Renal cortex interstitium (tissue), 15 donors: ENCODE measurements at places on chromosomes 16 and 17. TPM values are rescaled to one million over a fixed set of nuclear protein-coding genes. Genes with fewer than 3 reads are reported as not detected.

GRCh38 chr16:29306943-29307597 lies 99.4 kb downstream of the NPIPB11 start:
- no peak for DNase-seq

- no peak for DNase-seq
Observed at GRCh38 chr17:17959520-17960361, 12.5 kb downstream of the TOM1L2 start.

Gene NAGS
- 2.7 TPM for polyA plus RNA-seq

DNA sequence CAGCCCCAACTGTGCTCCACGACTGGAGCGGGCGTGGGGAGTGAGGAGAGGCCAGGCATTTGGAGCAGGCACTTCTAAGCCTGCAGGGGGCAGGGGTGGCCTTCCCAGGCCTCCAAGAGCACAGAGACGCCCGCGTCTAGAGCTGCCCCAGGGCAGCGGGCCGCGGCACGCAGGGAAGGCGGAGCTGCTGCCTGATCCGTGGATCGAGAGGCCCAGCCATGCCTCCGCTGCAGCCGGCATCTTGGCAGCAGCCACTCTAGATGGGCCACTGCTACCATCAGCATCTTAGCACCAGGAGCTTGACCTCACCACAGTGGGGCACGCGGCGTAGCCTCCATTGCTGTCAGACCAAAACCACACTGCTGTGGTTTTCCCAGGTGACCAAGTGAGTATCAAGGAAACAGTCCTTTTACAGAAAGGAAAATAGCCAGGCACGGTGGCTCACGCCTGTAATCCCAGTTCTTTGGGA lies 20.4 kb upstream of the WDR45B start:
- no peak for DNase-seq

Gene SOCS1
- 7.2 TPM for polyA plus RNA-seq
